ENCODE measurements at places on chromosomes 11 and 22.

DNA sequence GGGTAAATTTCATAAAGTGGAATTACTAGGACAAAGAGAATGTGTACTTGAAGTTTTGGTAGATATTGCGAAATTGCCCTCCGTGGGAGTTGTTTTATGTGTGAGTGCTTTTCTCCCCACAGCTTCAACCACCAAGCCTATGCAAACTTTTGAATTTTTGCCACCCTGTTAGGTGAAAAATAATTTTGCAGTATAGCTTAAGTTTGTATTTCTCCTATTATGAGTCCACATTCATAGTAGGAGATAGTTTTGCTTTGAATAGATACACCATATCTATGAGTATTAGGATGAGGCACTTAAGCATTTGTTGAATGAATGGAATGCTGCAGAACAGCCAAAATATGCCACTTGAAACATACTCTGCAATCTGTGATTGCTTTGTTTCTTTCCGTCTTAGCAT lies 43.6 kb downstream of the UVRAG start:
- DNase-seq = no peak

GRCh38 chr22:24095826-24096757 lies 85.0 kb downstream of the CABIN1 start:
- DNase-seq = no peak

- DNase-seq = no peak
Measured at GRCh38 chr22:30280505-30280904, 8.8 kb downstream of the CASTOR1 start.

DNA sequence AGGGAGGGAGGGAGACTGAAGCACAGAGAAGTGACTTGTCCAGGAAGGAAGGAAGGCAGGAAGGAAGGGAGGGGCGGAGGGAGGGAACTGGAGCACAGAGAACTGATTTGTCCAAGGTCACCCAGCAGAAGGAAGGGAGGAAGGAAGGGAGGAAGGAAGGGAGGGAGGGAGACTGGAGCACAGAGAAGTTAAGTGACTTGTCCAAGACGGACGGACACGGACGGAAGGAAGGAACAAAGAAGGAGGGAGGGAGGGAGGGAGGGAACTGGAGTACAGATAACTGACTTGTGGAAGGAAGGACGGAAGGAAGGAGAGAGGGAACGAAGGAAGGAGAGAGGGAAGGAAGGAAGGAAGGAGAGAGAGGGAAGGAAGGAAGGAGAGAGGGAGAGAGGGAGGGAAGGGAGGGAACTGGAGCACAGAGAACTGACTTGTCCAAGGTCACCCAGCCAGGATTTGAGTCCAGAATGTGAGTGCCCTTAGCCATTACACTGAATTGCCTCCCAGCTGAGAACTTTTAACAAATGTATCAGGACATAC lies 1.5 kb downstream of the SLC35F2 start:
- no peak for DNase-seq

GRCh38 chr11:102457865-102458264 lies 5.3 kb upstream of the TMEM123 start:
- no peak for DNase-seq

GRCh38 chr11:15547685-15548084 lies 433.0 kb downstream of the INSC start:
- DNase-seq = no peak

DNA sequence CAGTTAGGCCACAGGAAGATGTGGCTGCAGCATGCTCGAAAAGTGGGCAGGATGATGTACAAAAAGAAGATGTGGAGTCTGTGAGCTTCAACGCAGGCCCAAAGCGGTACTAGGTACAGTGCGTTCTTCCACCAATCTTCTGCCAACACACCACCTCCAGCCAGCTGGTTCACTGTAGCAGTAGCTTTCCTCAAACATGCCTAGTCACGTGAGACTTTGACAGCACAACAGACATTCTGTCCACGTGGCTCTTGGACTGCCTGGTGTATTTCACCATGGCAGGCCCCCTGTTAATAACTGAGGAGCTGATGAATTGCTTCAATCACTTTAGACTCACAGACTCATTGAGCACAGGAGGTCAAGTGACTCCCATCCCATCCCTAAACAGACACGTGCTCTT lies 14.1 kb downstream of the SYN3 start:
- no peak for DNase-seq

- DNase-seq = no peak
Measured at GRCh38 chr22:47248925-47249324, 486.5 kb downstream of the TBC1D22A start.

DNA sequence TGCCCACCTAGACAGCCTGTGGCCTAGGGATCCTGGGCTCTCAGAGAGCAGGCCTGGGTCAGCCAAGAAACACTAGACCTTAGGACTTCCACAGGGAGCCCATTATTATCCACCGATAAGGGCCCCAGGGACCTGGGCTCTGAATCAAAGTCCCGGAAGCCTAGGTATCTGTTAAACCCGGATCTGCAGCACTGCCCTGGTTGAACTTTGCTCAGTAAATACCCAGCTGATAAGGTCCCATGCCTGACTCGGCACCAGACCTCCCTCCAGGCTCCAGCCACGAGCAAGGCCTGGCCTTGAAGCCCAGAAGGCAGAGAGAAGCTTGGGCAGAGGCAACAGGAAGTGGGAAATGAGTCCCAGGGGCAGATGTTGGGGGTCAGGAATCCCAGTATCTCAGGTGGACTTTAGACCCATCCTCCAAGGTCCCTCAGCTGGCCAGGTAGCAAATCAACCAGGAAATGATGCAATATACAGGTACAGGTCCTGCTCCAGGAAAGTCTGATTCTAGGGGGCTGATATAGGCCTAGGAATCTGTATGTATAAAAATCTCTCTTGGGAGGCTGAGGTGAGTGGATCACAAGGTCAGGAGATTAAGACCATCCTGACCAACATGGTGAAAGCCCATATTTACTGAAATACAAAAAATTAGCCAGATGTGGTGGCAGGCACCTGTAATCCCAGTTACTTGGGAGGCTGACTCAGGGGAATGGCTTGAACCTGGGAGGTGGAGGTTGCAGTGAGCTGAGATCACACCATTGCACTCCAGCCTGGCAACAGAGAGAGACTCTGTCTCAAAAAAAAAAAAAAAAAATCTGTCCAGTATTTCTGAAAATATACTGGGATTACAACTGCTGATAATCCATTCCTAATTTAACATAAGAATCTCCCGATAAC lies 18.7 kb downstream of the POU2AF1 start:
- no peak for DNase-seq

DNA sequence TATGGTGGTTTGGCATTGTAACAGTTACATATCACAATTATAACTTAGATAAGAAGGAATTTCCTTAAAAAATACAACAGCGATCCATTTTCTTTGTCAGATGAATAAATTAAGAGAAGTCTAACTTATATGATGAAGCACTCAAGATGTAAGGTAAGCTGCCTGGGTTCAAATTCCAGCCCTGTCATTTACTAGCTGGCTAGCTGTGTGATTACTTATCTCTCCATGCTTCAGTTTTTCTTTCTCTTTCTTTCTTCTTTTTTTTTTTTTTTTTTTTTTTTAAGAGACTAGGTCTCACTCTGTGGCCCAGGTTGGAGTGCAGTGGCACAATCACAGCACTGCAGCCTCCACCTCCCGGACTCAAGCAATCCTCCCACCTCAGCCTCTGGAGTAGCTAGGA lies 22.2 kb upstream of the LDHA start:
- DNase-seq = no peak

GRCh38 chr22:36425977-36426523 lies 38.3 kb upstream of the MYH9 start:
- DNase-seq = peak; percentile 26

DNA sequence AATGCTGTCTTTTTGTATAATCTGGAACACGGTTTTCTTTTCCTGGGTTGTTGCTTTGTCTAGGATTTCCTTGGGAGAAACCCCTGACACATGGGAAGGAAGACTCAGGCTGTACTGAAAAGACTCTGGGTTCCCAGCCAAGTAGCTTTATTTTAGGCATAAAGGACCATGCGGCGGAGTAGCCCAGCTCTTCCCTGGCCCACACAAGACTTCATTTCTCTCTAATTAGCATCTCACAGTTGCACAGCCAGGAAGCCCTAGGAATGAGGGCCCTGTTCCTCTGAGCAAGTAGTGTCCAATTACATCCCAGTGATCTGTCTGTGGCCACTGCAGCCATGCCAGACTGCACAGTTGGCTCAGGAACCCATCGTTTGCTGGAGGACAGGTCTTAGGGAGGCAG lies 319.5 kb downstream of the TENM4 start:
- no peak for DNase-seq

GRCh38 chr11:133515107-133515506 lies 17.2 kb downstream of the OPCML start:
- DNase-seq = no peak

DNA sequence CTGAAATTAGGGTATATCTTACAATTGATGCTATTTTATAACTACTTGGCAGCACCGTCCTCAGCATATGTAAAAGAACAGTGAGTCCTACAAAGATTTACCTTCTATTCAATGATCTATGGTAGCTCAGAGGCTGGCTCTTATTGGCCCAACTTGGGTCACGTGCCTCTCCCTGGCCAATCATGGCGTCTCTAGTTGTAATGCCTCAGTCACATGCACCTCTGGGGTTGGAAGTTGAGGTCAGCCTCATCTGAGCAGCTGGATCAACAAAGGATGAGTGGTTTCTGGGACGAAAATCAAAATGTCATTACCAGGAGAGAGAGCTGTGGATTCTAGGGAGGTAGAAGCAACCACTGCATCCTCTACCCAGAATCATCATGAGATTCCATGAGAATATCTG lies 22.9 kb upstream of the ASPHD2 start:
- no peak for DNase-seq

GRCh38 chr11:128711136-128711535 lies 17.3 kb downstream of the FLI1 start:
- DNase-seq = no peak

DNA sequence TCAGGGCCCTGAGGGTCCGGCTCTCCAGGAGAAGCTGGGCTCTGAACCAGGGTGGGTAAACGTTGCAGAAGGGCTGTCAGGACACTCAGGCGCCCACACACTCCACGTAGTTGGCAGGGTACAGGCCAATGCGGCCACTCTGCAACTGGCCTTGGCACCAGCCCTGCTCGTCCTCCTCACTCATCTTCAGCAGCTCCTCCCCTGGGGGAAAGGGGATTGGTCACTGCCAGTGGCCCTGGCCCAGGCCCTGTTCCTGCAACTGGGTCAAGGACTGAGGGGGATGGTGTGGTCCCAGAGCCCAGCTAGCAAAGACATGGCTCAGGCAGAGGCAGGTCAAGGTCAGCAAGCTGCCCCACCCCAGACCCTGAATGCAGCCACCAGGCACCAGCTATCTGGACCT lies 1.2 kb upstream of the ARFGAP2 start:
- no peak for DNase-seq

- no peak for DNase-seq
Measured at GRCh38 chr11:18775492-18776292, 15.9 kb downstream of the PTPN5 start.

- no peak for DNase-seq
Measured at GRCh38 chr11:13287681-13288080, 10.1 kb downstream of the BMAL1 start.

GRCh38 chr11:131897956-131898355 lies 527.5 kb downstream of the NTM start:
- no peak for DNase-seq

GRCh38 chr11:41099654-41100053 lies 359.8 kb downstream of the LRRC4C start:
- no peak for DNase-seq

DNA sequence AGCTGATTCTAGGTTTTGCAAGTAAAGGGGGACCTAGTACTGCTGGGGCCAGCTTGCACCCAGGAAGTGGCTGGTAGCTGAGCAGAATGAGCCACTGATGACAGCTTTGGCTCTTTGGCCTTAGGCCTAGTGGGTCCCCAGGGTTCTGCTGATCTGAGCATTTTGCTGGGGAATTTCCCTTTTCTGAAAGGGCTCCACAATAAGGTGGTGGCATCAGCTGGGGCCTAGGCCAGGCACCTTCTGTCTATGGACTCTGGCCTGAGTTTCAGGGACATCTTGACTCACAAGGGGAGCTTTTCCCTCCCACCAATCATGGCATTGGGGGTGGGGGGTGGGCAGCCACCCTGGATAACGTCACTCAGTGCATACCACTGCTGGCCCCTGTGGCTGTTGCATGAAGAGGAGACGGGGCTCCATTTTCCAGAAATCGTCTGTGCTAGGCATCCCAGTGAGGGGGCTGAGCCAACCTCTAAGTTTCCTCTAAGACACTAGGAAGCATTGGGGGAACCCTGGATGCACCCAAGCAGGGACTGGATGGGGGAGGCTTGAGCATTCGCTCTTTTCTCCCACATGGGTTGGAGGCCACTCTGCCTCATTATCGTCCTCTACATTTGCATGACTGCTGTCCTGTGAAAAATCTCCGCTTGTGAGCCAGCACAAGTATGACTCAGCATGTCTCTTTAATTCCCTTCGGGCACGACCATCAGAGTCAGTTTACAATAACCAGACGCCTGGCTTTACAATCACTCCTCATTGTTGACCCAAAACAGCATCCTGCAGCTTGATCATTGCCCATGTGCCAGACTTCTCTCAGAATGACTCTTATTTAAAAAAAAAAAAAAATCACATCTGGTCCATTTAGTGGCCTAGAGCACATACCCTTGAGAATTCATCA lies 145.0 kb upstream of the THY1 start:
- DNase-seq = peak; percentile 35

GRCh38 chr11:110712659-110713448 lies 617 bp upstream of the ARHGAP20 start:
- DNase-seq = peak; percentile 63

GRCh38 chr22:36540867-36541642 lies 12.1 kb upstream of the EIF3D start:
- no peak for DNase-seq

DNA sequence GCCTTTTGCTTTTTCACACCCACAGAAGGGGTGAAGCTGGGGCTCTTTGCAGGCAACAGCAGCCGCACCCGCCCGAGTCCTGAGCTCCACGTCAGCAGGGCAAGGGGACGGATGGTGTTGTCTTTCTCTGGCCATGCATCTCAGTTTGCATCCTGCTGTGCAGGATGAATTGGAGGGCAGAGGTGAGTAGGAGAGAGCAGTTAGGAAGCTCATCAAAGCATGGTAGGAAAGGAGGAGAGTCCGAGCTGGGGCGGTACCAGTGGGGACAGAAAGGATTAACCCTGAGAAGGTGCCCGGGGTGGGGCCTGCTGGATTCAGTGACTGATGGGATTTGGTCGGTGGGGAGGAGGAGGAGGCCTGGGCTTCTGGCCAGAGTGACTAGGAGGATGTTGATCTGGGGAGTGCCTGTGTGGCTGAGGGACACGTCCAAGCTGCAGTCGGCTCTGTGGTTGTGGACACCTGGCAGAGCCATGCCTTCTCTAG lies 14.6 kb downstream of the FAM83F start:
- DNase-seq = no peak

- DNase-seq = no peak
Measured at GRCh38 chr11:12797996-12798395, 123.8 kb downstream of the TEAD1 start.
